ENCODE measurements at places on chromosomes 7 and 10.

GRCh38 chr10:18195060-18195799 is 55.0 kb downstream of the CACNB2 start:
- no peak for DNase-seq

DNA sequence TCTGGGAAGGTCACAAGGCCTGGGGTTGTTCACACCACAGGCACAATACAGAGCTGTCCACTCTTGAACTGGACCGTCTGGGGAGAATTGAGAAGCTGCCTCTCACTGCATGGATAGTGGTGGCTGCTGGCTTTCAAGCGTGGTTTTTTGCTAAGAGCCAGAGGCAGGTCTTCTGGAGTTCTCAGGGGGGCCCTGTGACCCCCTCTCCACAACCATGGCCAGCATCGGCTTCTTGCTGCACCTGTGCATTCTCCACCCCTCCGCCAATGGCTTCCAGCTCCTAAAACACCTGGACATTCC is 140.3 kb downstream of the ADCY1 start:
- no peak for DNase-seq

GRCh38 chr7:28891192-28891875 is 66.8 kb downstream of the TRIL start:
- DNase-seq, result no peak

- no peak for DNase-seq
These were observed 42.0 kb upstream of the ICA1 start for GRCh38 chr7:8303904-8304528.

DNA sequence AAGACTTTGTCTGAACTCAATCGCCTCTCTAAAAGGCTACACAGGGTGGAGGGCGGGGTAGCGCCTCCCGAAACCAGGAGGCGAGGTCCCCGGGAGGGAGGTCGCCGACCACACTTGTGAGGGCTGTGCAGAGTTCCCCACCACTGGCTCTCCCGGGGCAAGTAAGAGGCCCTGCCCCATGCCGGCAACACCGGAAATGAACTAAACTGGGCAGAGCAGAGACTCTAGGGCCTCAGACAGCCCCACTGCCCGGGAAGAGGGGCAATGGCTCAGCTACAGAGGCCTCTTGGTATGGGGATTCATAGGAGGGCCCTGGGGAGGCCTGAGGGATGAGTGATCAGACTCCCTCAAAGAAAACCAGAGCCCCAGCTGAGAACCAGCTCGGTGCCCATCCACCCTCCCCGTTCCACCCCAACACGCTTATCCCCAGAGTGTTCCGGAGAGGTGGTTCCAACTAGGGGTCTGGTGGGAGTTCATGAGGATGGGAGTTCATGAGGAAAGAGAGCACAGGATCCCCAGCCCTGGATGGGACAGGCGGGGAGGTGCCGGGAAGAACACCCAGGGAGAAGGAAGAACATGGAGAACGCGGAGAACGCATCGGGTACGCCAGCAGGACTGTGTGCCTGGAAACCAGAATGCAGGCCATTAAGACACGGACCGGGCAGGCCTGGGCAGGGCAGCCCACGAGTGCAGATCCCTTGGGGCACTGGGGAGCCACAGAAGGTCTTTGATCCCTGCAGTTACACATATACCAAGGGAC is 89.4 kb upstream of the MYL10 start:
- no peak for DNase-seq

DNA sequence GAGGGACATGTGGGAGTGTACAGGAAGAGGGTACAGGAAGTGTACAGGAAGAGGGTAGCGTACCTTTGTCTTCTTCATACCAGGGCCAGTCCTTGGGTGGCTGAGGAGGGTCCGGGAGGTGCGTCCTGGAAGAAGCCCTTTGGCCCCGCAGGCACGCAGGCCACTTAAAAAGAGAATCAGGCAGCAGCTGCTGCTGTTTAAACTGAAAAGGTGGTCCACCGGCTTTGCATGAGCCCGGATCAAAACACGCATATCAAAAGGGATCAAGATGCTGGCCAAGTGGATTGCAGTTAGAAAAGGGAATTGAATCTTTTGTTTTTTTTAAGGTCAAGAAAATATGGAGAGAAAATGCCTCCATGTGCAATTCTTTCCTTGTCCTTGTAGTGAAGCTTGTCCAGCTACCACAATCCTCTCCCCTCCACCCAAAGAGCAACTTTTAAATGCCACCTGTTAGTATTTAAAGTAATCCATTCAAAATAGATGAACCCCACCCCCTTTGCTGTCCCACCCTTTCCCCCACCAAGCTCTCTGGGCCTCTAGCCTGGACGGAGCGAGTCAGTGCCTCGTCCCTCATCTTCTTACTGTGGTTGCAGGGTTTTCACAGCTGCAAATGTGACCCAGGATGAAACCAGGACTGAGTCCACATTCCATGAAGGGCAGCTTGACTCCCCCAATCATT is 142.8 kb downstream of the GLCCI1 start:
- DNase-seq, result no peak

DNA sequence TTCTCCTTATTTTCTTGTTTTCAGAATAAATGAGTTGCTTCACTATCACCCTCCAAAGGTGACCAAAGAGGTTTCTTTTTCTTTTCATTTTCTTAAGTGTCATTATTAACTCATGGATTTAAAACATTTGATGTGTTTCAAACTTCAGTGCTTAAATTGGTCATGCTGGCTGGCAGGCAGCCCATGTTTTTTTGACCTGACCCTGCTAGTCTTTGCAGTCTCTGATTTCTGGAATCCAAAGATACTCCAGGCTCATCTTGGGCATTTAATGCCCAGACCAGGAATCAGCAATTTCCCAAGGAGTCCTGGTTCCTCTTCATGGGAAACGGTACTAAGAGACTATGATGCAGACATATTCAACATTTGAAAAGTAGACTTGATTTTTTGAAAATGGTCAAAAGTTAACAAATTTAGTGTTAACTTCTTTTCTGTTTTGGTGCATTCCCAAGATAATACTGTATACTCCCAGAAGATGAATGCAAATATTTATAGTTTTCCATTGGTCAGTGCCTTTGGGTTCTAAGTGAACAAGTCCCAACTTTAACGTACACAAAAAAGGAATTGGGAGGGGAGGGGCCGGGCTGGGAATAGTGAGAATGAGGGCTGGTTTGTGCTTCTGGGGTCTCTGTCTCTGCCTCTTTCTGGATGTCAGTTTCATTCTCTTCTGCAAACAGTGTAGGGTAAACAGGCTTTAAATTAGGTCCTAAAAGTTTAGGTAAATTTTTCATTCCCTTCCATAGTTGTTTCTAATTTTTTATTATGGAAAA is 19.8 kb downstream of the NUB1 start:
- no peak for DNase-seq

GRCh38 chr10:132793871-132794849 is 8.2 kb upstream of the NKX6-2 start:
- DNase-seq, result no peak

- DNase-seq, result no peak
These were observed 24.5 kb downstream of the LRRC4 start for GRCh38 chr7:128006550-128007302.

All from activated CD4-positive, CD25-positive, alpha-beta regulatory T cell treated with anti-CD3 and anti-CD28 coated beads, Interleukin-2, amount 50 U/mL, for 16 hours (primary cell).